Karpas-422 (cell line): ENCODE measurements at places on chromosomes 5 and 9. TPM values are rescaled to one million over a fixed set of nuclear protein-coding genes. Genes with fewer than 3 reads are reported as not detected.

DNA sequence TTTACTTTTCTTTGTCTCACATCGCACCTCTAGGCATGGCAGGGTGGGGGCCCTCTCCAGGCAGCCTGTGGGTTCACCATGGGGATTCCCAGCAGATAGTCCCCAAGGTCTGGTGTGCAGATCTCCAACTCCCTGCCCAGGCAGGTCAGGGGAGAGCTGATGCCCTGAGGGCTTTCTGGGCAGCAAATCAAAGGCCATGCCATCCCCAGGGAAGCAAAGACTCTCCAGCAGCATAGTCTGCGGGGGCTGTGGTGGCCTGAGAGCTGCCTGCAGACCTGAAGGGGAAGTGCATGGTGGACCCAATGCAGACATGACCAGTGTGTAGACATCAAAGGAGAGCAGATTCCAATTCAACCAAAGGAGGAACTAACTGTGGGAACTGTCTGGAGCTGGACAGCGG, 7.7 kb downstream of the NEURL1B start:
- no peak overlapping the region for H3K4me3 ChIP-seq

- no peak for DNase-seq
- no peak overlapping the region for H3K4me3 ChIP-seq
- no peaks in the 10 kb centered on the region for H3K4me1 ChIP-seq
- H3K27me3 ChIP-seq, result no peaks in the 10 kb centered on the region
- no peaks in the 10 kb centered on the region for H3K36me3 ChIP-seq
Measured at GRCh38 chr9:91162784-91163443, 198.8 kb downstream of the AUH start.

- H3K4me1 ChIP-seq, result no peaks in the 10 kb centered on the region
- no peak for DNase-seq
- H3K4me3 ChIP-seq, result no peak overlapping the region
- no peaks in the 10 kb centered on the region for H3K27me3 ChIP-seq
- H3K36me3 ChIP-seq, result peaks cover 6% of the 10 kb centered on the region; the same call in 1 of the 2 replicates
- H3K27ac ChIP-seq, result no peak overlapping the region
Measured at GRCh38 chr5:136190904-136191303, 2.1 kb downstream of the SMIM32 start.

DNA sequence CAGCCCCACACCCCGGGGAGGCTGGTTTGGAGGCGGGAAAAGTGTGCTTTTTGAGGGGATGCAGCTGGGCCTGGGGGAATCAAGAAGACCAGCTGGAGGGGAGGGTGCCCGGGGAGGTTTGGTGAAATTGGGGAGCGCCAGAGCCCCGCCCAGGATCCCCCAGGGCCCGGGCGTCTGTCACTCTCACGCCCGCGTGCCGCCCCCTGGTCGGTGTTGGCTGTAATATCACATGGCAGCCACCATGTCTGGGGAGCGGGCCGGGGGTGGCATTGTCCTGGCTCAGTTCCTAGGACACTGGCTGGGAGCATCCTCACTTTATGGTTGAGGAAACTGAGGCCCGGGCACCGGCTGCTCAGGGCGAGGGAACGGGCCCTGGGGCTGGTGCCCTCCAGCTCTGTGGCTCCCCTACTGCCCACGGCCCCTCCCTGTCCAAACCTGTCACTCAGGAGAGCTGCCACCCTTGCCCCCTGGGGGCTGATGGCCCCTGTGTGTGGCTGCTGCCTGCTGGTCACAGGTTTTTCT, 27.5 kb downstream of the ASS1 start:
- no peaks in the 10 kb centered on the region for H3K4me1 ChIP-seq
- H3K27me3 ChIP-seq, result no peaks in the 10 kb centered on the region
- H3K4me3 ChIP-seq, result no peak overlapping the region
- H3K36me3 ChIP-seq, result no peaks in the 10 kb centered on the region
- no peak for DNase-seq

DNA sequence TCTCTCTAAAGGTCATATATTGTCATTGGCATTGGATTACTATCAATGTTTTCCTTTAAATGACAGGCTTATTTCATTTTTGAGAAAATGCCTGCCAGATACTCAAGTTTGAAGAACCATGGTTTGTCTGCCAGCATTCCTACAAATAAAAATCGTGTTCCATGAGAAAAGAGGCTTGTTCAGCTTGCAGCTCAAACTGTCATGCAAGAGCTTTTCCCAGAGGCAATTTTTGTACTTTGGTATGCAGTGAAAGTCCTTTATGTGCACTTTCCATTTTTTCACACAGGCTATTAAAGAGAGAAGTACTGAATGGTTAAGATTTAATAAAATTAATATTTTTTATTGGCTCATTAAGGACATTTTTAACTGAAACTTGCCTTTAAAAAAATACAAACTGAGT, 110.4 kb downstream of the FBXO4 start:
- H3K4me1 ChIP-seq, result no peaks in the 10 kb centered on the region
- H3K36me3 ChIP-seq, result no peaks in the 10 kb centered on the region
- H3K27me3 ChIP-seq, result no peaks in the 10 kb centered on the region
- no peak overlapping the region for H3K4me3 ChIP-seq

GRCh38 chr5:41263335-41263734, 50.0 kb upstream of the C6 start:
- no peak for DNase-seq
- H3K4me3 ChIP-seq, result no peak overlapping the region
- no peaks in the 10 kb centered on the region for H3K4me1 ChIP-seq
- no peaks in the 10 kb centered on the region for H3K36me3 ChIP-seq
- no peak overlapping the region for H3K27ac ChIP-seq

GRCh38 chr5:150052956-150053712, 33.2 kb downstream of the CSF1R start:
- no peak overlapping the region for H3K27ac ChIP-seq
- H3K27me3 ChIP-seq, result no peaks in the 10 kb centered on the region
- H3K4me3 ChIP-seq, result no peak overlapping the region
- H3K4me1 ChIP-seq, result no peaks in the 10 kb centered on the region
- no peak for DNase-seq

- no peaks in the 10 kb centered on the region for H3K36me3 ChIP-seq
- no peaks in the 10 kb centered on the region for H3K27me3 ChIP-seq
- no peaks in the 10 kb centered on the region for H3K4me1 ChIP-seq
- H3K4me3 ChIP-seq, result no peak overlapping the region
- DNase-seq, result no peak
Measured at GRCh38 chr9:73426269-73426668, 274.6 kb downstream of the ANXA1 start.

GRCh38 chr9:127166651-127167524, 44.5 kb upstream of the ANGPTL2 start:
- H3K27me3 ChIP-seq, result no peaks in the 10 kb centered on the region
- no peak overlapping the region; the same call in 1 of the 2 replicates for H3K4me3 ChIP-seq
- H3K36me3 ChIP-seq, result no peaks in the 10 kb centered on the region
- peak overlapping the region; percentile 49 for H3K27ac ChIP-seq

GRCh38 chr9:136326061-136326760, 1.1 kb upstream of the GPSM1 start:
- no peaks in the 10 kb centered on the region for H3K27me3 ChIP-seq
- peaks cover 56% of the 10 kb centered on the region for H3K4me1 ChIP-seq
- no peak overlapping the region for H3K4me3 ChIP-seq
- no peak overlapping the region for H3K27ac ChIP-seq
- H3K36me3 ChIP-seq, result no peaks in the 10 kb centered on the region; the same call in 1 of the 2 replicates
- no peak for DNase-seq

DNA sequence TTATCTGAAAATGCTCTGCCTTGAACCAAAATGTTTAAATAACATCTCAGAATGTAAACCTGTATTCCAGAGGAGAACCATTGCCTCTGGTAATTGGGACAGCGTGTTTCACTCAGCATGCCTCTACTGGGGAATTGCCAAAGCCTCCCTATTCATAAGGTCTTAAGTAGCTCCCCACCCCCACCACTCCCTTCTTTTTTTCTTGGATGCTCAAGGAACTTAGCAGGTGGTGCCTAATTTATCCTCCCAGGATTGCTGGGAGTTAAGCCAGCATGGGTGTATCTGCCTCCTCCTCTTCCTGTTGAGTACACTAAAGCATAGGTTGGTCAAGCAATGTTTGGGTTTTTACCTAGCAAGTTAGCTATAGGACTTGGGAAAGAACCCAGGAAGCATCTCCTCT, 220.2 kb downstream of the DMAC1 start:
- H3K4me1 ChIP-seq, result no peaks in the 10 kb centered on the region
- no peak overlapping the region for H3K4me3 ChIP-seq
- H3K27ac ChIP-seq, result no peak overlapping the region
- no peaks in the 10 kb centered on the region for H3K36me3 ChIP-seq

GRCh38 chr9:110996436-110997220, 41.6 kb downstream of the LPAR1 start:
- no peaks in the 10 kb centered on the region for H3K27me3 ChIP-seq
- H3K4me1 ChIP-seq, result no peaks in the 10 kb centered on the region
- no peak overlapping the region for H3K4me3 ChIP-seq
- DNase-seq, result no peak

GRCh38 chr9:98760231-98760630, 36.1 kb downstream of the ANKS6 start:
- H3K4me3 ChIP-seq, result no peak overlapping the region
- peaks cover 9% of the 10 kb centered on the region for H3K4me1 ChIP-seq
- H3K27me3 ChIP-seq, result no peaks in the 10 kb centered on the region
- H3K27ac ChIP-seq, result no peak overlapping the region

GRCh38 chr5:6818594-6819511, 105.6 kb downstream of the TENT4A start:
- H3K36me3 ChIP-seq, result no peaks in the 10 kb centered on the region
- no peaks in the 10 kb centered on the region for H3K27me3 ChIP-seq
- DNase-seq, result no peak
- no peaks in the 10 kb centered on the region for H3K4me1 ChIP-seq
- H3K27ac ChIP-seq, result no peak overlapping the region
- H3K4me3 ChIP-seq, result no peak overlapping the region

GRCh38 chr9:135340143-135340655, 139.4 kb upstream of the PPP1R26 start:
- H3K36me3 ChIP-seq, result no peaks in the 10 kb centered on the region
- no peak for DNase-seq
- no peaks in the 10 kb centered on the region for H3K4me1 ChIP-seq

- no peak overlapping the region for H3K27ac ChIP-seq
- H3K4me3 ChIP-seq, result no peak overlapping the region
- peaks cover 16% of the 10 kb centered on the region for H3K4me1 ChIP-seq
- H3K27me3 ChIP-seq, result no peaks in the 10 kb centered on the region
- H3K36me3 ChIP-seq, result no peaks in the 10 kb centered on the region
- DNase-seq, result peak; percentile 54
Measured at GRCh38 chr5:80048084-80048780, 13.1 kb downstream of the THBS4 start.

- H3K4me3 ChIP-seq, result no peak overlapping the region
- no peaks in the 10 kb centered on the region for H3K36me3 ChIP-seq
- no peak for DNase-seq
Measured at GRCh38 chr5:38273626-38274025, 15.3 kb downstream of the EGFLAM start.

- no peak overlapping the region for H3K27ac ChIP-seq
- H3K4me3 ChIP-seq, result no peak overlapping the region
- H3K36me3 ChIP-seq, result no peaks in the 10 kb centered on the region
- DNase-seq, result peak; percentile 75
- H3K4me1 ChIP-seq, result no peaks in the 10 kb centered on the region
Measured at GRCh38 chr9:100700689-100701318, 122.9 kb downstream of the CAVIN4 start.

DNA sequence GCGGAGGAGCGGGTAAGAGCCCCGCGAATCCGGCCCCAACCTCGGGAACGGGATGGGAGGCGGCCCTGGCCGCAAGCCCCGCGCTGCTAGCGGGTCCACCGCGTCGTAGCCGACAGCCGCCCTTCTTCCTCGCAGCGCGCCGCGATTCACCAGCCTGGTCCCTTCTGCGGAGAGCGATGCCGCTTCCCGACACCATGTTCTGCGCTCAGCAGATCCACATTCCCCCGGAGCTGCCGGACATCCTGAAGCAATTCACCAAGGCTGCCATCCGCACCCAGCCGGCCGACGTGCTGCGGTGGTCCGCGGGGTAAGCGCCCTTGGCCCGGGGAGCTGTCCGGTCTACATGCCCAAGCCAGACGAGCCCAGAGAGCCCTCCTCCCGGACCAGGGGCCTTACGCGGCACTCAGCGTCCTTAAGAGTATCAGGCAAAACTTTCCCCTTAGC, 335 bp downstream of the ROPN1L start:
- H3K4me3 ChIP-seq, result peak overlapping the region; percentile 68; the same call in 1 of the 2 replicates
- H3K27ac ChIP-seq, result no peak overlapping the region
- H3K27me3 ChIP-seq, result no peaks in the 10 kb centered on the region
- H3K36me3 ChIP-seq, result no peaks in the 10 kb centered on the region
- no peak for DNase-seq
- peaks cover 17% of the 10 kb centered on the region for H3K4me1 ChIP-seq

GRCh38 chr9:15843931-15844330, 291.1 kb downstream of the CCDC171 start:
- no peaks in the 10 kb centered on the region for H3K36me3 ChIP-seq
- DNase-seq, result no peak
- no peak overlapping the region for H3K27ac ChIP-seq
- H3K4me3 ChIP-seq, result no peak overlapping the region

- H3K27ac ChIP-seq, result no peak overlapping the region
- DNase-seq, result no peak
- peaks cover 4% of the 10 kb centered on the region for H3K4me1 ChIP-seq
- no peak overlapping the region for H3K4me3 ChIP-seq
- no peaks in the 10 kb centered on the region for H3K27me3 ChIP-seq
- H3K36me3 ChIP-seq, result no peaks in the 10 kb centered on the region
Measured at GRCh38 chr5:124888050-124888506, 141.6 kb upstream of the ZNF608 start.

DNA sequence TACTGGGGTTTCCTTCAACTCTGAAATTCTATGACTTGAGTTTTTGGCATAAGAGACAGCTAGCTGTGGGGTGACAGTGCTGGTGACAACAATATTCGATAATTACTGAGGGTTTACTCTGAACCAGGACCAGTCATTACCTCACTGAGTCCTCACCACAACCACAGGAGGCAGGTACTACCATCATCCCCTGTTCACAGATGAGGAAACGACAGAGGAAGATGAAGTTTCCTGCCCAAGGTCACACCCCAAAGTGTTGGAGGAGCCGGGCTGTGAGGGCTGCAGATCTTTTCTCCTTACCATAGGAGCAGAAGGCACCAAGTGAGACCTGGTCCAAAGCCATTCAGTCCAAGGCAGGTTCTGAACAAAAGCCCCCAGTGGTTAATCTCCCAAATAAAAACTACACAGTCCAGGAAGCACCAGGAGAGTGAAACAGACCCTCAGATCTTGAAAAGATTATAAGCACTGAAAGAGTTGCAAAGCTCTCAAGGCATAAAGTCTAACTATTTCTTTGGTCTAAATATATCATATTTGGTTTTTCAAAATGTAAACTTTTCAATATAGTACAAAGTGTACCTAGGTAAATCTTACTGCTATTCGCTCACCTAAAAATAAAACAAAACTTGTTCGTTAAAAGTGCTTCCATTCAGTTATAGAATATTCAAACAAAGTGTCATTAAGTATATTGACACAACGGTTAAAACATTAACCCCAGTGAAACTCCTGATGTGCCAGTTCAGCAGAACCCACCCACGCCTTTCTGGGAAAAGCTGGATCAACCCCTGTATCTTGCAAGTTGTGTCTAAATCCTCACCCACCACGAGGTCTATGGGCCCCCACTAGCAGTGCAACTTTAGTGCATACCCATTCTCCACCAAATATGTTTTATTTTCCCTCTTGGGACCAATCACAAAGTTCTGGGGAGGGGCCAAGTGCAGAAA, 82.6 kb upstream of the EQTN start:
- H3K27ac ChIP-seq, result no peak overlapping the region
- H3K27me3 ChIP-seq, result no peaks in the 10 kb centered on the region
- no peak overlapping the region for H3K4me3 ChIP-seq
- no peak for DNase-seq
- H3K4me1 ChIP-seq, result peaks cover 38% of the 10 kb centered on the region

- H3K27ac ChIP-seq, result no peak overlapping the region
- DNase-seq, result no peak
- no peak overlapping the region for H3K4me3 ChIP-seq
- no peaks in the 10 kb centered on the region for H3K27me3 ChIP-seq
- no peaks in the 10 kb centered on the region for H3K4me1 ChIP-seq
Measured at GRCh38 chr5:107067395-107067794, 603.3 kb downstream of the EFNA5 start.

DBH gene
- total RNA-seq, result not detected in 2 replicates

SPAG8 gene
- total RNA-seq, result 0.07 and 0.90 TPM in 2 replicates

ADRA1B gene
- not detected in 2 replicates for total RNA-seq

SH3PXD2B gene
- 0.15 TPM in 1 of 2 replicates, not detected in the other for total RNA-seq

COL5A1 gene
- under 0.01 TPM in 1 of 2 replicates, not detected in the other for total RNA-seq
